IgD-negative memory B cell (primary cell): ENCODE measurements at places on chromosomes 7 and 10. TPM values are rescaled to one million over a fixed set of nuclear protein-coding genes. Genes with fewer than 3 reads are reported as not detected.

Gene FEZF1
- not detected for polyA plus RNA-seq

Gene NKX1-2
- polyA plus RNA-seq: not detected

Gene GFRA1
- polyA plus RNA-seq: not detected

Gene C7orf33
- polyA plus RNA-seq: not detected

Gene CPA4
- polyA plus RNA-seq: not detected

Gene PIK3AP1
- polyA plus RNA-seq: 174 TPM

Gene OR2A5
- not detected for polyA plus RNA-seq

Gene CYP26C1
- polyA plus RNA-seq: not detected

Gene ZCWPW1
- polyA plus RNA-seq: 12.1 TPM
